CD4-positive, alpha-beta T cell treated with Interleukin-2 at 100 ng/mL for 4 hours (primary cell): ENCODE measurements at places on chromosomes 7 and 10.
A peak's percentile ranks its signal among the peaks of the same experiment; 100 is the strongest.

GRCh38 chr7:110994028-110994967 lies 96.6 kb upstream of the LRRN3 start:
- DNase-seq: peak; percentile 12

DNA sequence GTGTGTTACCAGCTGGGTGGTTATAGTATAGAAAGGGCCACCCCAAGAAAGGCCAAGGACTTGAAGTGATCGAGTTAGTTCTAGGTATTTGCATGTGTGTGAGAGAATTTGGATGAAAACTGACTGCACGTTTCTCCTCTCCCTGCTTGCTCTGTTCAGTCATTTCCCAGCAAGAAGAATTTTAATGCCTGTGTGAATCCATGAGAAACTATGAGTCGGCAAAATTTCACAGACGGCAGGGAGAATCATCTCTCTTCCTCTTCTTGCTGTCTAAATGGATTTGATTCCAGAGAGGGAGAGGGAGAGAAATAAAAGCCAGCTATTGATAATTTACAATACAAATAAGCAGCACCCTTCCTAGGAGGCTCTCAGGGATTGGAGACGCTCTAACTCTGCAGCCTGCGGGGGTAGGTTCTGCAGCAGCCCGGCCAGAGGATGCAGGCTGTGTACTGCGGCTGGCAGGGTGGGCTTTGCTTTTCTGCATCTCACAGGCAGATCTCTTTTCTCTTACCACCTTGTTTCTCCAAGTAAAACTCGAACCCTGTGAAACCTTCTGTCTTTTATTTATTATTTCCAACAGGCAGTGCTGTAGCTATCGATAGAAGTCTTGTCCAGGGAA lies 183.6 kb downstream of the TCF7L2 start:
- no peak for DNase-seq

GRCh38 chr10:77192402-77192801 lies 445.2 kb downstream of the KCNMA1 start:
- DNase-seq: no peak

GRCh38 chr7:36895192-36895591 lies 170.9 kb upstream of the AOAH start:
- no peak for DNase-seq

GRCh38 chr7:150998341-150998740 lies 7.5 kb downstream of the NOS3 start:
- DNase-seq: no peak

DNA sequence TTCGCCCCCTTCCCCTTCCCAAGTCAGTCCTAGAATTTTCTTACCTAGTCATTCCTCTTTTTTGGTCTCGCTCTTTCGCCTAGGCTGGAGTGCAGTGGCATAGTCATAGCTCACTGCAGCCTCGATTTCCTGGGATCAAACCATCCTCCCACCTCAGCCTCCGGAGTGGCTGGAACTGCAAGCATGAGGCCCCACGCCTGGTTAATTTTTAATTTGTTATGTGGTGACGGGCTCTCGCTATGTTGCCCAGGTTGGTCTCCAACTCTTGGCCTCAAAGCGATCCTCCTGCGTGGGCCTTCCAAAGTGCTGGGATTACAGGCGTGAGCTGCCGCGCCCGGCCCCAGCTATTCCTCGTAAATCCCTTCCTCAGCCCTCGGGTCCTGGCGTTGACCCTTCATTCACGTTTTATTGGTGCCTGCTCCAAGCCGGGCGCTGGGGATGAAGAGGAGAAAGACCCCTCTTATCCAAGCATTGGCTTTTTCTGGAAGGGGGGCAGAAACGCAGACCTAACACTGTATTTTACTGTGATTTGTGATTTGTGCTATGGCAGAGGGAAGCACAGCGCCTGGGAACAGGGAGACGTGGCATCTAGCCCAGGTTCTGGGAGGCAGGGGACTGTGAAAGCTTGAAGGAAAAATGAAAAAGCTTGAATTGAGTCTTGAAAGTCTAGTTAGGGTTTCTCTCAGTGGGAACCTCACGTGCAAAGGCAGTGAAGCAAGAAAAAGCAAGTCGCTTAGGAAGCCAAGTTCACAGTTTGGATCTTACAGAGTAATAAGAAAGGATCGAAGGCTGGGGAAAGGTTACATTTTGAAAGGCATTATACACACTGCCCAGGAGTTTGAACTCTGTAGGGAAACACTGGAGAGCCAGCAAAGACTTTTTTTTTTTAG lies 516 bp downstream of the ZNHIT1 start:
- DNase-seq: no peak

DNA sequence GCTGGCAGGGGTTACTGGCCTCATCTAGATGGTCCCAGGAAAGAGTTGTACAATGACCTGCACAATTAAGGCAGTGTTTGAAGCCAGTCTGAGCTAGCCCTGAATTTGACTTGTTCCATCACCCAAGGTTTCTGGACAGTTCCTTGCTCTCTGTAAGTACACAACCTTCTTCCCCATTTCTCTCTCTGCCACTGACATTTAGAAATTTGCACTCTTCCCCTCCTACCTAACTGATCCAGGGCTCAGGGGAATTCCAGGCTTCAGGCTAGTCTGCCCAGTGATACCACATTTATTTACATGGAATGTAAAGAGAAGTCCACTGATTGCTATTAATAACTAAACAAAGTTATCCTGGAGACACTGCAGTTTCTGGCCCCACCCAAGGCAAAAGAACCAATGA lies 139.0 kb upstream of the GPR26 start:
- no peak for DNase-seq

- DNase-seq: no peak
Observed at GRCh38 chr10:79208251-79208983, 138.9 kb upstream of the PPIF start.

- DNase-seq: no peak
Observed at GRCh38 chr10:716821-717220, 27.4 kb upstream of the DIP2C start.

GRCh38 chr10:81248886-81249285 lies 626.1 kb upstream of the NRG3 start:
- DNase-seq: no peak

GRCh38 chr10:90193240-90193985 lies 492.0 kb downstream of the KIF20B start:
- DNase-seq: no peak
